Stimulated activated CD4-positive, alpha-beta T cell treated with anti-CD3 and anti-CD28 coated beads, TNF-alpha, amount 100 ng/mL, for 48 hours (primary cell): ENCODE measurements at places on chromosomes 3 and 15.

GRCh38 chr3:134260987-134261386 is 10.3 kb upstream of the RYK start:
- no peak for DNase-seq

- no peak for DNase-seq
Measured at GRCh38 chr3:96753124-96753523, 61.3 kb upstream of the EPHA6 start.

DNA sequence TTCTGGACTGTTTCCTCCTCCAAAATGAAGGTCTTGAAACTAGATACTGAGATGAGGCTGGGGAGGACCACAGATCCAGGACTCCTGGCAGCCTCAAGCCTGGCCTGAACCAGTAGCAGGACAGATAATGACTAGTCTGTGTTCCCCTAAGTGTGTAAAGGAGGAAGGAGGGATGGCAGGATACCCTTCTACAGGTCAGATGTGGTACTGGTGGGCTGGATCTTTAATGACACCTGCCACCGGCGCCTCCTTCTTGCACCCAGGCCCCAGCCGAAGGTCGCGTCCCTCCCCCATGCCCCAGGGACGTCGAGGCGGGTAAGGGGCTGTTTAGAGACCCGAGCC is 556 bp downstream of the USP19 start:
- no peak for DNase-seq

DNA sequence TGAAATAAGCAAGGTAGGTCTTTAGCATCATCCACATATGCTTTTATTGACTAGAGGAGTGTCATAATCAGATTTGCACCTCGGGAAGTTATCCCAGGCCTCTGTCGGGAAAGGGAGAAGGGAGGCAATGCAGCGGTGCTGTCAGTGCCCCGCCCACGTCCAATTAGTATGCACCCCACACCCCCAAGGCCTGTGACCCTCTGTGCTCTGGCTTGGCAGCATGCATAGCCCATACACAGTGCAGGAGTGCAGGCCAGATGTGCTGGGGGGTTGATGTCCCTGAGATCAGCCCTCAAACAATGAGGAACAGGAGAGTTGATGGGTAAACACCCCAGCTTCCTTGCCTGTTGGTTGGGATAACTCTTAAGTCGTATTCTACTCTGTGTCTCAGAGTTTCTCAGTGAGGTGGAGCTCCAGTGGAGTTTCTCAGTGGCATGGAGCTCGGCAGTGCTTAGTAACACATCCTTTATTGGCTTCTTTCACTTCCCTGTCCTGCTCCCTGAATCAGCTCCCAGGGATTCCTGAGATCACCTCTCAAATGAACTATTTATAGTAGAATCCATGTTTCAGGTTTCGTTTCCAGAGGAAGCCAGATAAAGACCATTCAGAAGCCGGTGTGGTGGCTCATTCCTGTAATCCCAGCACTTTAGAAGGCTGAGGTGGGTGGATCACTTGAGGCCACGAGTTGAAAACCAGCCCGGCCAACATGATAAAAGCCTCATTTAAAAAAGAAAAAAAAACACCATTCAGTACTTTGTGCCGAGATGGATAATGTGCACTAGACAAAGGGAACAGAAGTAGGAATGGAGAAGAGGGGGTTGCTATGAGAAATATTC is 26.7 kb upstream of the NDUFB4 start:
- no peak for DNase-seq

- DNase-seq: no peak
Measured at GRCh38 chr3:162211470-162211869, 714.9 kb downstream of the OTOL1 start.

- no peak for DNase-seq
Measured at GRCh38 chr15:24633082-24633481, 42.5 kb upstream of the NPAP1 start.

GRCh38 chr15:73246898-73247297 is 121.9 kb downstream of the HCN4 start:
- no peak for DNase-seq

GRCh38 chr3:116083683-116084082 is 361.6 kb downstream of the LSAMP start:
- no peak for DNase-seq

GRCh38 chr3:32077260-32078084 is 28.9 kb upstream of the GPD1L start:
- DNase-seq: no peak

DNA sequence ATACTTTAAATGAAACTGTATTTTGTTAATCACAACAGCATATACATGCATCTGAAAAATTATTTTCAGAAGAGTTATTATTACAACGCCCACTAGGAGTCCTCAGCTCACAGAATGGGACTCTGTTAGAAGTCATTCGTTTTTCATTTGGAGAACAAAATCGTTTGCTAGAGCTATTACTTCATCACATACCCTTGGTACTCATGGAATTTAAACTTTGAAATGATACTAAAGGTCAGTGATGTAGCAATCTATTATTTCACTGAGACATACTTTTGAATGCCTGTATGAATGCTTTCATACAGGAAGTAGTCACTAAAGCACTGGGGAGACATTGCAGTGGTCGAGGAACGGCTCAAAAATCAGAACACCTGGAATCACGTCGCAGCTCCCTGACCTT is 198.1 kb downstream of the MBNL1 start:
- no peak for DNase-seq

GRCh38 chr15:92101708-92102394 is 248.3 kb downstream of the SLCO3A1 start:
- DNase-seq: no peak

GRCh38 chr3:141945726-141946485 is 69.5 kb downstream of the ATP1B3 start:
- DNase-seq: no peak

DNA sequence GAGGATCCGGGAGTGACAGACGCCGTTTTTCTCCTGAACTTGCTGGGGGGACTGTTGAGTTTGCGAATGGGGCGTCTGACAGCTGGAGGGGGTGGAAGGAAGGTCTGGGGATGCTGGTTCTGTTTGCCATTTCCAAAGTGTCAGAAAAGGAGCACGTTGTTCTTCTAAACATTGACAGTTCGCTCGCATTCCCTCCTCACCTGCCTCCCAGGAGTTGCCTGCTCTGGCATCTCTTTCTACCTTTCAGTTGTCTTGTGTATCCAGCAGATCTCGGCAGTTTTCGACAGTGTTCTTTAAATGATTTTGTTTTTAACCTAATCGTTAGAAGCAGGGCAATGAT is 829 bp downstream of the SELENOT start:
- DNase-seq: no peak

DNA sequence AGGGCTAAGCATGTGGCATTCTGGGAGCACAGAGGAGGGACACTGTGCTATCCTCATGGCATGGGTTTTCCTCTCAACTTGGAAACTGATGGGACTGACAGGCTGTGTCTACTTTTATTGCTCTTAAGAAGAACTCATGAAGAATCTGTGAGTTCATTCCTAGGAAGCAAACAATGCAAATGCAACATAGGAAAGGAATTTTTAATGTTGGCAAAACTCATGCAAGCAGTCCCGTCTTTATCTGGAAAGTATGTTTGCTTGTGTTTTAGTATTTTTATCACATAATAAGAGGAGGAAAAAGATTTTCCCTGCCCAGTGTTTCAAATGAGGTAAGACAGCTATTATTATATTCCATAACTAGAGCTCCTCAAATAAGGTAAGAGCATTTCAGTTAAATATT is 89.7 kb downstream of the TRIM42 start:
- DNase-seq: no peak

- DNase-seq: no peak
Measured at GRCh38 chr3:128730471-128730870, 4.5 kb downstream of the RAB7A start.

DNA sequence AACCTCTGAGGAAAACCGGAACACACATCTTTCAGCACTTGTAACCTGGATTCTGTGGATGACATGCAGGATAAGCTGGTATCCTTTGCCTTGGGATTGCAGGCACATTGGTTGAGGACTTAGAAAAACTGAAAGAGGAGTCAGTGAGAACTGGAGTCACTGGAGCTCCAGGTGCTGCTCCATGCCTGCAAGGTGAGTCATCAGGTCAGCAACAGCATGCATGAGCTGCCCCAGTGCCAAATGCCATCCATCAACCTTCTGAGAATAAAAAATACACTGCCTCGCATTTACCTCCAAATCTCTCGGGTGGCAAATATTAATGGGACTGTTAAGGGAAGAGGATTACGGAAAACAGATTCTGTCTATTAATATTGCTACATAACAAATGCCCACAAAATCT is 729.1 kb downstream of the NTRK3 start:
- DNase-seq: no peak

- DNase-seq: no peak
Measured at GRCh38 chr3:105515372-105515771, 148.7 kb downstream of the ALCAM start.

DNA sequence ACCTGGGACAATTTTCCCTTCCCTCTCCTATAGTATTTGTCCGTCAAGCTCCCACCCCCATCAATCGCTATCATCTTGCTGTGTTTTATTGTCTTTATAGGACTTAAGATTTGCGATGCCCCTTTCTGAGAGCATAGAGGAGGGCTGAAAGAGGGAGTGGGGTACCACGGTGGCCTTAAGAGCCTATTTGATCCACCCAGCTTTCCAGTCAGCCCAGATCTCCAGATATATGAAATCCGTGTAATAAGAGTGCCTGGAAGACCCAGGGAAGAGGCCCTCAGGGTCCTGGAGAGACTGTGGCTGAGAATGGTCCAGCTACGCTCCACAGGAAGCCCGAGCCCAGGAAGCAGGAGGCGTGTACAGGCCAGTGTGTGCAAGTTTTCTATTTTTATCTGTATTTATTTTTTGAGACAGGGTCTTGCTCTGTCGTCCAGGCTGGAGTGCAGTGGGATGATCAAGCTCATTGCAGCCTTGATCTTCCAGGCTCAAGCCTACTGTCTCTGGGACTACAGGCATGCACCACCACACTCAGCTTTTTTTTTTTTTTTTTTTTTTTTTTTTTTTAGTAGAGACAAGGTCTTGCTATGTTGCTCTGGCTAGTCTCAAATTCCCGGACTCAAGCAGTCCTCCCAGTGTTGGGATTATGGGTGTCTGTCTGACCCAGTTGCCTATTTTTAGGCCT is 964 bp upstream of the NCKIPSD start:
- DNase-seq: no peak

DNA sequence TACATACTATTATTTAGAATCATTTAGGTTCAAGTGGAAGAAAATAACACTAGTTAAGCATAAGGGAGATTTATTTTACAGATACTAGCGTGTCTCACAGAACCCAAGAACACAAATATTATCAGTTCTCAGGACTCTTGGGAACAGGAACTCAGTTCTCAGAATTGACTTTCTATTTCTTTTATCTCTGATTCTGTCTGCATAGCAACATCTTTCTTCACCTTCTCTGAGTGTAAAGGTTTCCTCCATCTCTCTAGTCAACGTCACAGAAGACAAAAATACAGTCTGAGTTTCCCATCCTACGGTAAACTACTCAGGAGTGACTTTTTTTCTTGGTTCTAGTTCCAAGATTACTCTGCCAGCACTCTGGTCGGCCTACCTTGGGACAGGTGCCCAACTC is 220.0 kb downstream of the SV2B start:
- DNase-seq: no peak

GRCh38 chr15:39438799-39439592 is 141.9 kb upstream of the THBS1 start:
- no peak for DNase-seq

GRCh38 chr3:101676765-101677435 is at the start of gene ZBTB11:
Gene ZBTB11 (minus strand): TSS chr3:101677132. CDS start chr3:101676914, 218 bp downstream.
- DNase-seq: peak; percentile 99

DNA sequence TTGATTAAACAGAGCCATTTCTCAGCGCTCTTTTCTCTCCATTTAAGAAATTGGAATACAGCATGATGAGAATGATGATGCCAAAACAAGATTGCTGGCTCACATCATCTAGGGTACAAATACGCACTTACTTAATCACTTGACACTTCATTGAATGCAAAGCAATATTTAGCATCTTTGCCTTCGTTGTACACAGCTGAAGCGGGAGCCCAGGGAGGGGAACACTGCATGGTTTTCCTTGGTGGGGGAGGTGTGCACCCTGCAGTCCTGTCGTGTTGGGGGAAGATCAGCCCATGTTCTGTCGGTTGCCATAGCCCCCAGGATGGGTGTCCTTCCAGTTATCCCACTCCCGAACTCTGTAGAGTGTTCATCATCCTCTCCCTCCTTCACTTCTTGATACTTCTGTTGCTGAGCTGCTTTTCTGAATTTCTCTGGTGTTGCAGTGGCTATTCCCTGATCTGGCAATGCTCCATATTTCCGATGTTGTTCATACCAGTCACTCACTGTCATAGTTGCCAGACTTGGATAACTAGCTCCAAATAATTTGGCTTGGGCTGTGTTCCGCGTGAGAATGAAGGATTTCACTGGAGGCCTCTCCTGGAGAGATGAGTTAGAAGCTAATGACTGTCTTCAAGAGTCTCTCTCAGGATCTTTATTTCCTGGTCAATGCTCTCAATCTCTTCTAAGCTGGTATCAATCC is 50.1 kb upstream of the DYNC1LI1 start:
- no peak for DNase-seq

DNA sequence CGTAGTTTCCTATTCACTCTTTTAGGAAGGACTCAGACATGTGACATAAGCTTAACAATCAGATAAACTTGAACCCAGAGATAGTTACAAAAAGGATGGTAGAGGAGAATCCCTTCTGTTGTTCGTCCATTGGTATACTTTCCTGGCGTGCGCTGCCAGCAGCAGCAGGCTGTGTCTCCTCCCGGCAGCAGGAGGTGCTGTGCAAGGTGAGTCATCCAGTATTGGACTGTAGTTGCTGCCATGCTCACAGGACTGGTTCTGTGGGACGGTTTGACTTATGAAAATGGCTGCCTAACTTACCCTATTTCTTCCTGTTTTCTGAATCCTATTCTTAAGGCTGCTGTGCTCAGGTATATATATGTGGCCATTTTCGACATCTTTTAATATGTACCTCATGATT is 253.4 kb upstream of the LRRC3B start:
- DNase-seq: no peak

DNA sequence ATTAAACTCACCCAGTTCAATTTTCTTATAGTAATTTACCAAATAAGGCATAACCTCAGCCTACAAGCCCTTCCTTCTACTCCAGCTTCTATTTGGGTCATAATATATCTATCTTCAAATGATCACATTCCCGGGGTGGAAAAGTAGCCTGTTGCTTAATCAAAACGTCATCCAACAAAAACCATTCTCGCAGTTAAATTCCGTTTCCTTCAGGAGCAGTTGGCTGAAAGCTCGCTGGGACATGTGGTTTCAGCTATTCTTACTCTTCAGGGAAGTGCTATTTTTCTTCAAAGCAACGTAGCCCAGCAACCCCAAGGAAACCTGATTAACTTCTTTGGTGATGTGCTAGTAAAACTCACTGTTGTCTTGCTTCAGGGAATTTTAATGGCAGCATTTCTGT is 59.6 kb downstream of the MAGI1 start:
- DNase-seq: no peak

- no peak for DNase-seq
Measured at GRCh38 chr3:127884041-127884440, 31.0 kb upstream of the KBTBD12 start.
